Mammary microvascular endothelial cell (primary cell): ENCODE measurements at places on chromosomes 7 and 10. TPM values are rescaled to one million over a fixed set of nuclear protein-coding genes. Genes with fewer than 3 reads are reported as not detected.

Gene STOX1
- total RNA-seq, result 0.59 TPM in 1 of 2 replicates, not detected in the other

Gene NUPR2
- total RNA-seq, result not detected in 2 replicates

Gene TMEM184A
- total RNA-seq, result 0.07 and 0.25 TPM in 2 replicates

Gene AEBP1
- 8.2 and 9.2 TPM in 2 replicates for total RNA-seq

Gene HABP2
- total RNA-seq, result not detected in 2 replicates

Gene LBX1
- not detected in 2 replicates for total RNA-seq

Gene CADPS2
- total RNA-seq, result 32.0 and 35.9 TPM in 2 replicates

Gene ABHD11
- total RNA-seq, result 17.5 and 21.1 TPM in 2 replicates

Gene OAT
- 101 and 105 TPM in 2 replicates for total RNA-seq

Gene SLC26A3
- not detected in 2 replicates for total RNA-seq

Gene CYP26C1
- total RNA-seq, result 0.30 and 2.5 TPM in 2 replicates

Gene CCDC136
- 0.07 and 0.79 TPM in 2 replicates for total RNA-seq

Gene CREB5
- 8.3 and 12.0 TPM in 2 replicates for total RNA-seq

Gene SLC25A40
- 11.9 and 21.5 TPM in 2 replicates for total RNA-seq

Gene CPED1
- 3.9 and 4.0 TPM in 2 replicates for total RNA-seq

Gene CLCN1
- not detected in 2 replicates for total RNA-seq

Gene CYP2C19
- not detected in 2 replicates for total RNA-seq

Gene CPSF4
- total RNA-seq, result 17.6 and 20.2 TPM in 2 replicates

Gene MMP21
- total RNA-seq, result 0.07 TPM in 1 of 2 replicates, not detected in the other
